Activated naive CD4-positive, alpha-beta T cell treated with Interleukin-2 at 50 U/mL for 16 hours (primary cell): ENCODE measurements at places on chromosomes 11 and 22.

GRCh38 chr22:50479721-50480120 lies 1.6 kb upstream of the ADM2 start:
- no peak for DNase-seq

GRCh38 chr11:35905646-35906276 lies 38.1 kb upstream of the LDLRAD3 start:
- no peak for DNase-seq

DNA sequence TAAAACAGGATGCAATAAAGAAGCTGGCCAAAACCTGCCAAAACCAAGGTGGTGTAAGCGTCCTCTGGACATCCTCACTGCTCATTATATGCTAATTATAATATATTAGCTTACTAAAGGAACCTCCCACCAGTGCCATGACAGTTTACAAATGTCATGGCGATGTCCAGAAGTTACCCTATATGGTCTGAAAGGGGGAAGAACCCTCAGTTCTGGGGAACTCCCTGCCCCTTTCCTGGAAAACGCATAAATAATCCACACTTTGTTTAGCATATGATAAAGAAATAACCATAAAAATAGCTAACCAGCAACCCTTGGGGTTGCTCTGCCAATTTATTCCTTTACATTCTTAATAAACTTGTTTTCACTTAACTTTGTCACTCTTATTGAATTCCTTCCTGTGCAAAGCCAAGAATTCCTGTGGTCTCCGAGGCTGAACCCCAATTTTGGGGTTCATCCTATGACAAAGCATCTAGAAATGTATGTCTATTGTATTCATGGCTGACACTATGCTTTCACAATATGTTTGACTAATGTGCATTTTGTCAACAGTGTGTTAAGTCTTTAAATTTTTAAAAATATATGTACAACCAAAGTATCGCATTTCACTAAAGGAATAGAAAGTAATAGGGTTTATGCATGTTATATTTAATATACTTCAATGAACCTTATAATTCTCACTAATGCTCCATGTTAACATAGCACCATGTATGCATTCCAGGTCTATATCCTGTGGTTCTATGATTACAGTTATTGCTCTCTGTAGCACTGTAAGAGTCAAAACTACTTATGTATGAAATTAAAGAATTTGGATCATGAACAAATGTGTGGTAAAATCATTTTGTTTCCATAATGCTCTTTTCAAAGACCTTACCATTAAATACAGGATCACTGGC lies 25.1 kb downstream of the LGR4 start:
- no peak for DNase-seq

DNA sequence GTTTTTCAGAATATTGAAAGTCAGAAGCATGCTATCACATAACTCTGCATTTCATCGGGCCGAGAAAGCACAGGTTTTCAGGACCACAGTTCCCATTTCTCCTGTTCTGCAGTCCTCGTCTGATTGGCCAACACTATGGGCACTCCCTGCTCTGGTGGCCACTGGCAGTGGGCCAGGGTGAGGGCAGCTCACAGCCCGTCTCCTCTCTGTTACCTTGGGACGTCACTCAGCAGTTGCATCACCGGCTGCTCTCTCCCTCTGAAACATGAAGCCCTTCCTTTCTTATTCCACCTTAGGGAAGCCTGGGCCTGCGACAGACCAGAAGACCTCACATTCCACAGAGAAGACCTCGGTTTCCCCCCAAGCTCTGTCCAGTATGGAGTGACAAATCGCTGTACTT lies 11.4 kb upstream of the MICAL3 start:
- DNase-seq = no peak

DNA sequence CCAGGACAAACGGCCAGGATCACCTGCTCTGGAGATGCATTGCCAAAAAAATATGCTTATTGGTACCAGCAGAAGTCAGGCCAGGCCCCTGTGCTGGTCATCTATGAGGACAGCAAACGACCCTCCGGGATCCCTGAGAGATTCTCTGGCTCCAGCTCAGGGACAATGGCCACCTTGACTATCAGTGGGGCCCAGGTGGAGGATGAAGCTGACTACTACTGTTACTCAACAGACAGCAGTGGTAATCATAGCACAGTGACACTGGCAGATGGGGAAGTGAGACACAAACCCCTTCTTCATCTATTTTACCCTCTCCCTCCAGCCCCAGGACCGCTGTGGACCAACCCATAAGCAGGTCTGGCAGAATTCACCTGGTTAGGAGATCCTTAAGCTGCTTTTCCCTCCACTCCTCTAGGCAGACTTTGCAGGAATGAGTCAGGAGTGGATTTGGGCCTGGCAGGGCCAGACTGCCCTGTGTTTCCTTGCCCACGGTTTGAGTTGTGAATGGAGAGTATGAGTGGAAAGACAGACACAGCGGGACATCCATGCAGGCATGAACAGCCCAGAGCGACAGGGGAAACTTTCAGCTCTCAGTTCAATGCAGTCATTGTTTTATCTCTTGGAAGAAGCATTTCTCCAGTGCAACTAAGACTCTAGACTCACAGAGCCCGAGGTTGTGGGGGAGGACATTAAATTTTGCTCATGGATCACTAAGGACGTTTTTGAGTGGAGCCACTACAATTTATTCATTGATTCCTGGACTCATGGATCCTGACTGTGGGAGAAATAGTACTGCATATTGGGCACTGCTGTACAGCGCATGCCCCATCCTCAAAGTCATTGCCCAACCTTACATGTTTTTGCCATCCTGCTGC lies 75.3 kb upstream of the IGLL5 start:
- DNase-seq = no peak

- DNase-seq = no peak
Observed at GRCh38 chr11:125351868-125352250, 144.2 kb downstream of the FEZ1 start.

GRCh38 chr11:74004759-74005615 lies 3.9 kb downstream of the UCP3 start:
- peak; percentile 80 for DNase-seq

- no peak for DNase-seq
Observed at GRCh38 chr11:112728288-112728687, 232.9 kb upstream of the NCAM1 start.

DNA sequence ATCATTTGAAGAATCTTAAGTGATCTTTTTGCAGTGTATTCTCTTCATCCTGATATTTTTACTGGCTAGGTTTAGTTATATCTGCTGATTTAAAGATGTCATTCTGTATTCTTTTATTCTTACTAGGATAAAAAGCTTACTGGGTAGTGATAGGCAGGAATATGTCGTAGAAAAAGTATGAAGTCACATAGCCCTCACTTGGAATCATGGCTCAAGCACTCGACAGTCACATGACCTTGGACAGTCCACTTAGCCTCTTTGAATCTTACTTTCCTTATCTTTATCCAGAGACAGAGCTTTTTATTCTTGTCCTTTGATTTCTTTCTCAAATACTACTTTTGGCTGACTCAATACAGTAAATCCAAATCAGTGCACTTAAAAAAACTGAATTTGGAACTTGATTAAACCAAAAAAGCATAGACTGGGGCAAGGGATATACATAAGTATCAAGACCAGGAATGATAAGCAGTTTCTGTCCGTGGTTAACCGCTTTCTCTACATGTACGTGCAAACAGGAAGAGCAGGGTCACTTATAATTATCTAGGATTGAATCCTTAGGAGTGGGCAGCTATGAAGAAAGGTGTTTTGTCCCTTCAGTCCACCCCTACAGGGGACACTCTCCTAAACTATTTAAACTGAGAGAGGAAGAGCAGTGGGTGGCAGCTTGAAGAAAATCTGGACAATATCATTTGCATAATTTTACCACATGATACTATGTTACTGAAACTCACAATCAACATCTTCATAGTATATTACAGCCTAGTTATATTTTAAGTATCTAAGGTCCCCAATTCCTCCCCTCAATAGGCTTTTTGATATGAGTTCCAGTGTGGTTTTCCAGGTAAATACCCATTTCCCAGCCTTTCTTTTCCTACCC lies 8.0 kb downstream of the MMP7 start:
- no peak for DNase-seq

- no peak for DNase-seq
Observed at GRCh38 chr22:21669026-21669425, 3.2 kb downstream of the PPIL2 start.

DNA sequence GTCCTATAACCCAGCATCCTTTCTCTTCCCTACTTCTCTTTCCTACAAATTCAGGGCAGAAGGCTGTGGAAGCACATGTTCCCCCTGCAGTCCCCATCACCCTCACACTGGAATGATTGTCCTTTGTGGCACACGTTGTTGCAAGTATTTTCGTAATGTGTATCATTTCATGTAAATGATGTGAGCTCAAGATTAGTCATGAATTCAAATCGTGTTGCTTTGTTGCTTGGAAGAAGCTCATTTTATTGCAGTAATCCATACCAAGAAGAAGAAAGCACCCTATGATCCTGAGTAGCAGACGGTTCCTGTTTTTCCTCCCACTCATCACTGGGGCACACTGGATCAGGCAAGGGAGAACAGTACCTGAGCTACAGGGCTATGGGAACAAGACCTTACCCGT lies 173.4 kb downstream of the NCAM1 start:
- no peak for DNase-seq

GRCh38 chr11:84812471-84812969 lies 814.6 kb downstream of the DLG2 start:
- no peak for DNase-seq
